Stimulated activated CD8-positive, alpha-beta memory T cell treated with anti-CD3 and anti-CD28 coated beads, Interleukin-7, amount 100 ng/mL, for 1 hour (primary cell): ENCODE measurements at places on chromosomes 5 and 9.

GRCh38 chr9:104118916-104119315 lies 24.8 kb downstream of the SMC2 start:
- DNase-seq = no peak

DNA sequence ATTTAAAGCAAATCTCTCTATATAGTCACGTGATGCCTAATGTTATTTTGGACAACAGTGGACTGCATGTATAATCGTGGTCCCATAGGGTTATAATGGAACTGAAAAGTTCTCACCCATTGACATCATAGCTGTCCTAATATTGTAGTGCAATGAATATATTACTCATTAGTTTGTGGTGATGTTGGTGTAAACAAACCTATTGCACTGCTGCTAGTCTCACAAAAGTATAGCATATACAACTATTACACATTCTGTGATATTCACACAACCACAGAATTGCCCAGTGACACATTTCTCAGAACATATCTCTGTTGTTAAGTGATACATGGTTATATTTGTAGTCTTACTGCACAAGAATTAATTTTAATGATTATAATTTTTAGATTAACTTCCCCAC lies 37.7 kb downstream of the IPO11 start:
- no peak for DNase-seq

GRCh38 chr5:176394881-176395675 lies 6.5 kb downstream of the HIGD2A start:
- no peak for DNase-seq

DNA sequence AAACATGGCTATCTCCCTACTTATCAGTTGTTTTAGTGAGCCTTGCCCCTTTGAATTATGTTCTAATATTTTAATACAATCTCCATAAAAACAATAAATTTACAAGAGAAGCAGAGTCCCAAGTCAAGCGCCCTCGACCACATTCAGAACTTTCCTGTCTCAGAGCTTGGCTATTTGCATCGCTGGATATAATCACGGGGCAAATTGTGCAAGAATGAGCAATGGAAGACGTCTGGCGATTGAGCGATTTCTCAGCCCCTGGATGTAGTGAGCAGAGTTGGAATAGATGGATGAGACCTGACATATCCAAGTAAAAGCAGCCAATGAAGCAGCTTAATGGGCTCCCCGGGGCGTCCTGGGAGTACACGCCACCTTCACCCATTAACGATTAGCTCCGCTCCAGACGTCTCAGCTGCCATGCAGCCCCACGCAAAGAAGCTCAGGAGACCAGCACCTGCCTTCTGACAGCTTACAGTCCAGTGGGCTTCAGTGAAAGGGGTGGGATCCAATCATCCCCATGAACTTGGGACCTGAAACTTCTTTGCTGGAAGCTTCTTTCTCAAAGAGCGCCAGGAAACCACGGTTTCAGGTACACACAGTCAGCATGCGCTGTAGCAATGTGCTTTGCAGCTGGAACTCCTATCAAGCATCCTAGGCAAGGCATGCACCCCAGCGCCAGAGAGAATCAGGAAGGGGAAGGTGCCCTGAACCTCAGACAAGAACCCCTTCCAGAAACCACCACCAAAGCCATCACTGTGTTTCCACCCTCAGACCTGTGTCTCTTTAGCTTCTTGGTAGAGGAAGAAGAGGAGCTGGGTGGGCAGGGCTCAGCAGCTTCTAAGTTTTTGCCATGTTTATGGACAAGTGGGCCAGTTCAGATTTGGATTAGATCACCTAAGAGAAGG lies 92.0 kb upstream of the IRX4 start:
- no peak for DNase-seq

GRCh38 chr5:129506086-129506485 lies 46.0 kb downstream of the ADAMTS19 start:
- no peak for DNase-seq

DNA sequence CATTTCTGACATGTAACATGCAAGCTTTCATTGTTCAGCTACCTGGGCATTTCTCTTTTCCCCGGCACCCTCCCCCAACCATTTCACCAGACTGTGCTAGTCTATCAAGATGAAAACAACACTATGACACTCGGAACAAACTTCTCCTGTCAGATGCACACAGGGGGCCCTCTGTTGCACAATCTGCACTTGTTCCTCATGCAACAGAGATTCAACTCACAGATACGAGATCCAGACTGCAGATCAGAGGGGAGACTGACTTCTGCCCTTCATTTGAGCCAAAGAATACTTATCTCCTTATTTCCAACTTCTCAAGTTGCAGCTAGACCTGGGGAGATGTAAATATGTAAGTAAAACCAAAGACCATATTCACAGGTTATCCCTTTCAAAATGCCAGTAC lies 15.7 kb upstream of the FST start:
- no peak for DNase-seq

DNA sequence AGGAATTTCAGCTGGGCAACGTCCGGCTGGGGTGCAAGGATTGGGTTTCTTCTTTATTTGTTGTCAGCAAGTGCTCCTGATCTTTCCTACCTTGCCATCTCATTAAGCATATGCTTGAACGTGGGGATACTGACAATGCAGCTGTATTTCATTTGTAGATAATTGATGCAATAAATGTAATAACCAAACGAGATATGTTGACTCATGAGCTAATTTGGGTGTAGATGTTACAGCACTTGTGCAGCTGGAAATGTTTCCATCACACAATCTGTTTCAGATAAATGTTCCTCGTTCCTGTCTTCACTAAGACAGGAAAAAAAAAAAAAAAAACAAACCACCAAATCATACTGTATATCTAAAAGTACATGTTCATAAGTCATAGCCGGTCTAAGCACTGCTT lies 123.8 kb downstream of the DMRT2 start:
- DNase-seq = no peak

DNA sequence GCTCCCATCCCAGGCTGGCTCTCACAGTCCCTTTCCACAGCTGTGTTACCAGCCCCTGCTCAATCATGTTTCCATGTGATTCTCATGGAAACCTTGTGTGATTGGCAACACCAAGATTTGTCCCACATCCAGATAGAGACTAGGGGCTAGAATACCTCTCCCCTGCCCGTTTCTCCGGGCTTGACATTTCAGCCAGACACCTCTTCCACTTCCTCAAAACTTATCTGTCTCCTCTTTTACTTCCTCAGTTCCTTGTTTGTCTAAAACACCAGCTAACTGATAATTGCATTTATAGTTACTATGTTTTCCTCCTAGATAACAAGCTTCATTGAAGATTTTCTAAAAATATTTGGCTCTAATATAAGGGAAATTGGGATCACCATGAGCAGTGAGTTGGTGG lies 16.6 kb upstream of the KCNMB1 start:
- DNase-seq = no peak

GRCh38 chr9:130167927-130168326 lies 4.3 kb upstream of the NCS1 start:
- no peak for DNase-seq
